Choroid plexus epithelial cell (primary cell): ENCODE measurements at places on chromosomes 13 and 19.

DNA sequence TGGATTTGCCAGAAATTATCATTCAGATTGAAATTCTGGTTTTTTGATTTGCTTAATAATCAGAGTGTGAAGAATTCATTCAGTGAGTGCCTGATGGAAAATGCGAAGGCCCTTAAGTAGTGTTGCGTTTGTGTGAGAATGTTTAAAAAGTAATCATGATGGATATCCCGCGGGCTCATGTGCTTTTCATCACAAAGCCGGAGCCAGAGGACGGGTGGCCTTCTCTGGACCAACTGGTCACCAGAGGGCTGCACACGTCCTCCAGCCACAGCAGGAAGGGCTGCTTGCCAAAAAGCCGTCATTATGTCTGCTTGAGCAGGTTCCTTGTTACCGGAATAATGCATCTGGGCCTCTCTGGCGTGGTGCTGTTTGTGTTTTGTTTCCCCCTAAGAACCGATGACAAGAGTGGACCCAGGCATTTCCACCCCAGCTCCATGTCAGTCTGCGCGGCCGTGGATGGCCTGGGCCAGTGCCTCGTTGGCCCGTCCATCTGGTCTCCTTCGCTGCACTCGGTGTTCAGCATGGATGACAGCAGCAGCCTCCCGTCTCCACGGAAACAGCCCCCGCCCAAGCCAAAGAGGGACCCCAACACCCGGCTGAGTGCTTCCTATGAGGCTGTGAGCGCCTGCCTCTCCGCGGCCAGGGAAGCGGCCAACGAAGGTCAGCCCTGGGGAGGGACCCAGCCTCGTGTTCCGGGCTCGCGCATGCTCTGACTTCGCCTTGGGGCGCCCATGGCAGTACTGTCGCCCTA lies 497.7 kb downstream of the MYO16 start:
- DNase-seq: no peak

GRCh38 chr19:2394054-2394441 lies 33.3 kb downstream of the TIMM13 start:
- DNase-seq: no peak

GRCh38 chr13:102197193-102197592 lies 204.7 kb downstream of the FGF14 start:
- peak; percentile 64 for DNase-seq

DNA sequence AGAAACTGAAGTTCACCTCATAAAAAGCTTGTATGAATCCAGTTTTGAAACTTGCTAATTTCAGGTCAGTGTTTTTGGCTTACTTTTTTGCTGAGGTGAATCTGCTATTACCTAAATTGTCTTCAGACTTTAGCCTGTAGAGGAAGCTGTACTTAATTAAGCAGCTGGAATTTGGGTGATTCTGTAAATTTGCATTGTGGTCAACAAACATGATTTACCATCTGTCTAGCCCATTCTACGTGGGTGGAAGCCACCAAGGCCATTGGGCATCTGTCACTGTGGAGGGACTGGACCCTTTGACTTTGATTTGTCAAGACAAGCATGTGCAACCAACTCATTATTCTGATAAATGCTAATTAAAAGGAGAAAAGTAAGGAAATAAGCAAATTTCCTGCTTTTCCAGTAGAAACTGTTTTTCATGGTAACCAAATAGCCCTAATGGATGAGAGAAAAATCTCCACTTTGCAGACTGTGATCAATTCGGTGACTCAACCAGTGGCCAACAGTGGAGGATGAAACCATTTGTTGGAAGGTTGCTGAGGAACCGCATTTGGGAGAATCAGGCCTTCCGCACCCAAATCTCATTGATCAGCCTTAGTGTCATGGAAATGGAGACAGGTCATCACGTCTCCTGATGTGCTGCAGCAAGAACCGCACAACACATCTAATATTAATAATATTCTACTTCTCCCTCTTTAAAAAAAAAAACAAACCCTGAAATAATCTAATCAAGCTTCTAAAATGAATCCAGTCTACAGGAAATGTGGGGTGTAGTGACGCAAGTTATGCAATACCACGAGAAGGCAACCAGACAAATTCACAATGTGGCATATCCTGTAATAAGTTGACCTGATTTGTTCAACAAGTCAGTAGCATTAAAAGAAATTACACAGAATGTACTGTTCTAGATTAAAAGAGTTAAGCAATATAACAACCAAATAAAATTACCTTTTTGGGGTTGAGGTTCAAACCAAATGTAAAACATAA lies 54.3 kb downstream of the GARRE1 start:
- DNase-seq: no peak

- no peak for DNase-seq
Observed at GRCh38 chr19:15296841-15297415, 35.4 kb downstream of the BRD4 start.

GRCh38 chr13:99055281-99055680 lies 77.4 kb upstream of the DOCK9 start:
- DNase-seq: no peak

DNA sequence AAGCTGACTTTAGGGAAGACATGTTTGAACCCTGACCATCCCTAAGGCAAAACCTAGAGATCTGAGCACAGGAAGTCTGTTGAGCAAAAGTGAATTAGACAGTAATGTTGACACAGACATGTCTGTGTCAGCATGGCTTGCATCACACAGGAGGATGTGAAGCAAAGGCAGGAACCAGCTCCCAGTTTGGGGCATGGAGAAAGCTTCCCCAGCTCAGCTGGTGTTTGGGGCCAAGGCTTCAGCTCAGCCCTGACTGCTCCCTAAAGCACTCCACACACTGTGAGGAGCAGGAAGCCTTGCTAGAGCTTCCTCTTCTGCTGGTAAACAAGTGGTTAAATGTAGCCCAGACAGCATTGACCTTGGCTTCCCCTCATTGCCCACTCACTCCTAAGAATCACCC lies 153.8 kb upstream of the UBL3 start:
- no peak for DNase-seq

DNA sequence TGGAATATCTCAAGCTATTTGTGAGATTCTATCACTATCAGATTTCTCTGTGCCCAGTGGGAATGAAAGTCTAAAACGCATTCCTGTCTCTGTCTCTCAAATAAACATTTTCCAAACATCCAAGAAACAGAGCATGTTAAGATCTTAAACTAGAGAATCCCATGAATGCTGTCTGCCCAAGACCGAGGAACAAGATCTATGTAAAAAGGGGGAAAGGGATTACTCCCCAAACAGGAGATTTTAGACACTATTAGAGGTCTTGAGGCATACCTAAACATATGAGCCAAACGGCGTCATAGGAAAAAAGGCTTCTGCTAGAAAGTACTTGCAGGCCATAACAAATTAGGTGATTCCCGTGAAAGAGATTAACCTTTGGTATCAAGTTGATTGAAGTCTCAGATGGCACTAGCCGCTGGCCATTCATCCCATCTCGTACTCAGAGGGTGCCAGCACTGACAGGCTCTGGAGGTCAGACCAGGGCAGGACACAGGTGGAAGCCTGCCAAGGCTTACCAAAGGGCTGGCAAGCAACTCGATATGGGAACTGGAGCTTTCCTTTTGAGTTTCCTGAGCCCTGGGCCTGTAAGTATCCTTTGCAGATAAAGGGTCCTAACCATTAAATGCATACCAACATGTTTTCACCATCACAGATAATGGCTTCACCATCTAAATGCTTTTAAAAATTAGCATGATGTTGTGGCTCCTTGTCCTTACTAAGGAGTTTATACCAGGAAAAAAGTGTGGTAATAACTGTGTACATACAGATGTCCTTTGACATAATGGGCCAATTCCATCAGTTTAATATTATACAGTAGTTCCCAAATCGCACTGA lies 225.2 kb downstream of the FOXO1 start:
- DNase-seq: peak; percentile 30

- DNase-seq: peak; percentile 80
Observed at GRCh38 chr13:67416047-67416925, 186.2 kb upstream of the PCDH9 start.

DNA sequence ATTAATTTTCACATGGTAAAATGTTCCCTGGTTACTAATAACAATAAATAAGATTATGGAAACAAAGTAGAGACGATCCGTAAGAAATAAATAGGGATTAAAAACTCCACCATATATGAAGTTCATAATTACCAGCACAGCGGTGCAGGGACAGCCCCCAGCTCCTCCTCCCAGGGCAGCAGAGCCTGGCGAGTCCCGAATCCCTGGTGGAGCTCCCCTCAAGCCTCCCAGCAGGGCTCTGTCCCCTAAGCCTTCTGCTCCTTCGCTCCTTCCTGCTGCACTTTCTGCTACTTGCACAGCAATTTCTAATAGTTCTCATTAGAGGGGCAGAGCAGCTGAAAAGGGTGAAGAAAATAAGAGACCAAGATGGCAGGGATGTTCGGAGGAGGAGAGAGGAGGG lies 43.6 kb downstream of the RASA3 start:
- no peak for DNase-seq

GRCh38 chr13:108755083-108755482 lies 125.7 kb downstream of the MYO16 start:
- peak; percentile 15 for DNase-seq

- DNase-seq: no peak
Observed at GRCh38 chr19:18610245-18610555, 2.5 kb upstream of the TMEM59L start.
